ENCODE measurements at places on chromosomes 5 and 9. TPM values are rescaled to one million over a fixed set of nuclear protein-coding genes. Genes with fewer than 3 reads are reported as not detected.

The TAF11L5 gene
- polyA plus RNA-seq = not detected

The FBP2 gene
- polyA plus RNA-seq = 0.32 TPM

The NKD2 gene
- polyA plus RNA-seq = 7.4 TPM

The COL23A1 gene
- polyA plus RNA-seq = 28.9 TPM

The OMD gene
- polyA plus RNA-seq = not detected

The KLHL3 gene
- polyA plus RNA-seq = 12.0 TPM

The MED7 gene
- 17.0 TPM for polyA plus RNA-seq

The ESM1 gene
- polyA plus RNA-seq = 0.48 TPM

The ZNF622 gene
- polyA plus RNA-seq = 42.4 TPM

The OBP2B gene
- polyA plus RNA-seq = not detected

The ECSCR gene
- polyA plus RNA-seq = 0.97 TPM

The PCDHGB1 gene
- polyA plus RNA-seq = 0.32 TPM

The ZNF454 gene
- 1.5 TPM for polyA plus RNA-seq

The CFAP77 gene
- polyA plus RNA-seq = 0.46 TPM

The MEGF10 gene
- 6.5 TPM for polyA plus RNA-seq

The CDKN2B-AS1 gene
- polyA plus RNA-seq = 0.44 TPM

The TAF1L gene
- polyA plus RNA-seq = not detected

The TMEM174 gene
- not detected for polyA plus RNA-seq

The DPP7 gene
- 202 TPM for polyA plus RNA-seq

The NOXA1 gene
- 14.9 TPM for polyA plus RNA-seq

The PLEKHG4B gene
- 8.1 TPM for polyA plus RNA-seq

The SMIM32 gene
- polyA plus RNA-seq = not detected
